HL-60 (cell line): ENCODE measurements at places on chromosomes 4 and X.

DNA sequence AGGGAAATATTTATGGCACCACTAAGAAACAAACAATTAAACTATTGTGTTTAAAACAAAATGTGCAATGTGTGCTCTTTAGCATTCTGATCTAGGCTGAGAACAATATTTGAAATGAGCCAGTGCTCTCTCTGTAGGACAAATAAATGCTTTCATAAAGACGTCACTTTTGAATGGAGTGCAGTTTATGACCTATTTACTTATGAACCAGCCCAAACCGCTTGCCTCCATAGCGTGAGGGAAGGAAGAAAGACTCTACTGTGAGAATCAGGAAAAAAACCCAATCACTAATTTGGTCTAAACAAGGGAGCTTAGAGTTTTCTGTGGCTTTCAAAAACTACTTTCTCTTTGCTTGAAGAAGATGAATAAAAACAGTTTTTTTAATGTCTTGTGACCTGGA lies 39.4 kb downstream of the SAT1 start:
- DNase-seq: no peak

GRCh38 chr4:169985881-169986280 lies 40.3 kb downstream of the MFAP3L start:
- DNase-seq: no peak

DNA sequence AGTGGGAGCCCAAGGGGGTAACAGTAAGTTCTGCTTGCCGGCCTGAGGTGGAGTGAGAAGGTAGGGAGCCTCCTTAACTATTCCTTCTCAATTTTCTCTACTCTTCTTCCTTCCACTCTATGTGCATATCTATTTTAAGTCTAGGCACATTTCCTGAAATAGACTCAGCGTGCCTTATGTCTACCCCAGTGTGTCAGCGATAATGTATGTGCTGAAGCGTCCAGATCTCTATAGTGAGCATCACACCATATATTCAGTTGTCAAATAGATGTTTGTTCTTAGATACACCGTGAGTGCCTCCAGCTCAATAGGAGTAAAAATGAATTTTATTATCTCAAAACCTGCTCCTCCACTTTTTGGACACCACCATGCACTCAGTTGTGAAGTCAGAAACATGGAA lies 51.5 kb upstream of the RAB33B start:
- DNase-seq: no peak

DNA sequence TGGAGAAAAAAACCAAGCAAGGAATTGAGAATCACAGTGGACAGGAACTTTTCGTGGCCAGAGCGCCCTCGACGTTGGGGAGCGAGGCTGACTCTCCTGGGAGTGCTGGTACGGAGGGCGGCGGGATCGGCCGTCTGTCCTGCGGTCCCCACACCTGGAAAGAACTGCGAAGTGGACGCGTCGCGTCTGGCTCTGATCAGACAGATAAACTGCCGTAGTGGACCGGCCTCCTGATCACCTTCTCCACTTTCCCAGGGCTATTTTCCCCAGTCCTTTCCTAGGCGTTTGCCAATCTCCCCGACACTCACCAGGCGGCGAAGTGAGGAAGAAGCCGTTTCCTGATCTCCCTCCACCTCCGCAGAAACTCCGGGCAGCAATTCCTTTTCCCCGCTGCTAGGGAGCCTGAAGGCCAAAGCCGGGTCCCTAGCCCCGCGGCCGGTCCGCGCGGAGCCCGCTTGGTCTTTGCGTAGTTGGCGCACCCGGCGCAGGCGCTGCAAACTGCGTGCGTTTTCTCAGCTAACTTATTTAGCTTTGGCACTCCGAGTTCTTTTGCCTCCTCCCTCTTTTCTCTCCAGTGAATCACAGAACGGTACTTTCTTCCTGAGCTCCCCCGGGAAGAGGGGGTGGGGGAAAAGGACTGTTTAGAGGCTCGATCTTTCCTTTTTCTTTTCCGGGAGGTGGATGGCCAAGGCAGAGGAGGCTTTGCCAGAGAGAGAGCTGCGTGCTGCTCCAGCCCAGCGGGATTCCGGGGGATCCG lies at the start of gene ARSJ:
TSS of gene ARSJ (minus strand) at position 500 of the 757 bp plus-strand sequence. CDS start 813 bp downstream, outside the sequence.
- DNase-seq: no peak

DNA sequence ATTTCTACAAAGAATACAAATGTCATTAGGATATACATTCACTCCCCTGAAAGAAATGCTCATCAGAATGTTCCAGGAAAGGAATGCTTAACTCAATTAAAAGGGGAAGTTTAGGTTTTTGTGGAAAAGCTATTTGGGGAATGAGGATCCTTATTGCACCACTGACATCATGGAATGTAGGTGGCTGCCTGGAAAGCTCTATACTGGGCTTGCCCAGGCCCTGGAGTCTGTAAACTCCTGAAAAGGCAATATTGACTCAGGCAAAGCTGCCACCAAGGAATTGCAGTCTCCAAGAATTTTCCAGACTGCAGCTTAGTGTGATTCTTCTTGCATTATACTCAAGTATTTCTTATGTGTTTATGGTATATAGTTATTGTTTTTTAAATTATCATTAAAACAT lies 15.7 kb downstream of the DAPP1 start:
- no peak for DNase-seq

DNA sequence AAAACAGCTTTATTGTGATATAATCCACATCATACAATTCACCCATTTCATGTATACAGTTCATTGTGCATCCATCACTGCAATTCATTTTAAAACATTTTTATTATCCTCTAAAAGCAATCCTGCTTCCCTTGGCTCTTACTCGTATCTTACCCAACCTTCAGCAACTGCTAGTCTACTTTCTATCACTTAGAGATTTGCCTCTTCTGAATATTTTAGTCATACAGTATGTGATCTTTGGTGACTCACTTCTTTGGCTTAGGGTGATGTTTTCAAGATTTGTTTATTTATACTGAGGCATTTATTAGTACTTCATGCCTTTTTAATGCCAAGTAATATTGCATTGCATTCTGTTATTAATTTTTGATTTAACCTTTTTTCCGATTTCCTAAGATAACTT lies 15.0 kb upstream of the MSMO1 start:
- no peak for DNase-seq

DNA sequence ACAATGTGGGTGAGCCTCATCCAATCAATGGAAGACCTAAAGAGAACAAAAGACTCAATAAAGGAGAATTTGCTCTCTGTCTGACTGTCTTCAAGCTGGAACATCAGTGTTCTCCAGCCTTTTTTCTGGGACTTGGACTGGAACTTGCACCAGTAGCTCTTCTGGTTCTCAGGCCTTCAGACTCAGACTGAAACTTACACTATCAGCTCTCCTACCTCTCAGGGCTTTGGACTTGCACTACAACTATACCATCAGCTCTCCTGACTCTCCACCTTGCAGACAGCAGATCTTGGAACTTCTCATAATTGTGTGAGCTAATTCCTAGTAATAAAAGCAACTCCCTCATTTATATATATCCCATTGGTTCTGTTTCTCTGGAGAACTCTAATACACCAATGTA lies 185.9 kb downstream of the SMIM20 start:
- DNase-seq: no peak

GRCh38 chr4:73761856-73762255 lies 21.5 kb downstream of the CXCL8 start:
- DNase-seq: no peak

DNA sequence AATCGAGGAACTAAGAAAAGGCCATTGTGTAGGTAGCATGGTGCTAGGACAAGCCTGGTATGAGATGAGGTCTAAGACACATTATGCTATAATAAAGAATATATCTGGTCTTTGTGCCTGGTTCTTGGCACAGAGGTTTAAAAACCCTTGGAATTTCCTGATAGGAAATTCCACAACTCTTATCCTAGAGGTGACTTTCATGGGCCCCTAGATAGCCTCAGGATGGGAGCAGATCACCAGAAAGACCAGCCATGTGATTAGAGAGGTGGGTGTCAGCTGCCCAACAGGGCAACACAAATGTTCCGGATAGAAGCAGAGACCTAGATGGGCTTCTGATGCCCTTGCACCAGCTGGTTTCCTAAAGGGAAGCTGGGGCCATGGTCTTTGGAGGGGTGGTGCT lies 107.2 kb downstream of the SCD5 start:
- DNase-seq: no peak

DNA sequence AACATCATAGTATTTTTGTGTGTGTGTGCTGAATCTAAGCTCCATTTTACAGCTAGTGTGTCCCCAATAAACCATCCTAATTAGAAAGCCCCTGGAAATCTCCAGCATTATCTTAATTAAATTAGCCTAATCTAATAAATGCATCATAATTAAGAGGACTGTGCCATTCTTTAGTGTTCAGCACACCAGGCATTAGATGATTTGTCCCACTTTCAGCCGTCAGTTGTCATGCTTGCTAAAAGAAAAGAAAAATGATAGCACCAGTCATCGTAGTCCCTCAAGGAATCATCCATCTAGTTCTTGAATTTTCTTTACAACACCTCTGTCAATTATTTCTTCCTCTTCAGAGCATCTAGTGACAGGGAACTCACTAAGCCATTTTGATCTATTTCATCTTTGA lies 155.9 kb downstream of the PALLD start:
- DNase-seq: no peak

GRCh38 chr4:30495251-30495650 lies 224.9 kb upstream of the PCDH7 start:
- DNase-seq: no peak

DNA sequence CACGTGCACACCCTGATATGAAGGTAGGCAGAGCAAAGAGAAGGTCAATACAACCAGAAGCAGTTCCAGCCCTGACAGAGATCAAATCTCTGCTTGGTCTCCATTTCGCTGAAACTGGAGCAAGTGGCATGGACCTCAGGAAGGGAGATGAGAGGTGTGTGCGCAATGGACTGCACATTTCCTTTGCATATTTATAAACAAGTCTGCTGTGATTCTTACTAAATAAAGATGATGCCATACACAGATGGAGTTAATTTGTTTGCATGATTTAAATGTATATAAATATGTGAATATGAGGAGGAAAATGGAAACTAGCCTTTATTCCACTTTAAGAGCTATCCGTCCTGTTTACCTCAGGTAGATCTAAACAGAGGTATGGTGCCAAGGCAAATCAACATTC lies 2.1 kb upstream of the SCRG1 start:
- no peak for DNase-seq

GRCh38 chrX:154540897-154541535 lies 5.6 kb downstream of the G6PD start:
- no peak for DNase-seq

- no peak for DNase-seq
These were observed 48.7 kb downstream of the UCHL1 start for GRCh38 chr4:41305476-41305875.

DNA sequence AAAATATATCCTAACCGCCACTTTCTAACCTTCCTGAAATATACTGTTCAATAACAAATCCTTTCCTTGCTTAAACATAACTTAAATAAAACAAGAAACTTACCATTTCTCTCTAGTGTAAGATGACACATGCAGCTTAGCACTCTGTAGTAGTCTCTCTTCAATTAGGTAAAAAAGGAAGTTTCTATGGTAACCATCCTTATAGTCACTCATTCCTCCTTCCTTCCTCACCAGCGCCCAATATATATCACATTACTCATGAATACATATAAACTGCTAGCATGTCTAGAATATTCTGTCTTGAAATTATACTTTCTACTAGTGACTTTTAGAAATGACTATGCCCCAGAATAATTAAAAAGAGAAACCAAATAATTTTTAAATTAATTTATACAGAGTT lies 112.2 kb downstream of the SNCA start:
- DNase-seq: no peak

DNA sequence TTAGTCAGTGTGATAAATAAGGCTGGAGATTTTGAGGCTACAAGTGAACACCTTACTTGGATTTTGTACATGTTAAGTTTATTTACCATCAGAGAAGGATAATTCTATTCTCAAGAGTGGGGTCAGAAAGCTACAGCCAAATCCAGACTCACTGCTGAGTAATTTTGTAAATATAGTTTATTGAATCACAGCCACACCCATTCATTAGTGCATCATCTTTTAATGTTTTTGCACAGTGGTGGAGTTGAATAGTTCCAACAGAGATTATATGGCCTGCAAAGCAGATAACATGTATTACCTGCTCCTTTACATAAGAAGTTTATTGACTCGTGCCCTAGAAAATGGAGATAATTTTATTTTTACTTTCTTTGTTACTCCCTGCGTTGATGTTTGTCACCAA lies 60.4 kb downstream of the PCDH18 start:
- no peak for DNase-seq

DNA sequence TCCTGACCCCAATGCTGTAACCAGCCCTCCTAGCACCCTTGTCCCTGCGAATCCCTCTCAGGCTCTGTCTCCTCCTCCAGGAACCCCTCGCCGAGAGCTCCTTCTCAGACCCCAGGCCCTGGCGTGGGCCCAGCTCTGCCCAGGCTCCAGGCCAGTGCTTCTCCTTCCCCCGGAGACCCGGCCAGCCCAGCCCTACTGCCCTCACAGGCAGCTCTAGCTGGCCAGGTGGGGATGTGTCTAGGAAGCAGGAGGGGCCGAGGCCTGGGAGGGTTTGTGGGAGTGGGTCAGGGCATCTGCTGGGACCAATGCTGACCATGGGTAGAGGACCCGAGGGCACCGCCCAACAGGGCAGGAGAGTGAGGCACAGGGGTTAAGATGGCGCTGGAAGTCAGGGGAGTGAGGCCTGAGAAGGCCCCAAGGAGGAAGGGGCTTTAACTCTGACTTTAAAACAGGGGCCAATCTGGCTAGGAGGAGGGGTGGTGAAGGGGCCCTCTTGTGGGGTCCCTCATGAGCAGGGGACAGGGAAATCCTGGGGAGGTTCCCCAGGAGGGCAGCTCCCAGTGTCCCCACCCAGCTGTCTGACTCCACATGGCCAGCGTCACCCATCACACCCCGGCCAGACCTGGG lies 64.7 kb upstream of the NKX1-1 start:
- DNase-seq: no peak

- DNase-seq: no peak
These were observed 69.5 kb downstream of the IL15 start for GRCh38 chr4:141705747-141706377.

- no peak for DNase-seq
These were observed 51.2 kb upstream of the KLF3 start for GRCh38 chr4:38612646-38613414.

- no peak for DNase-seq
These were observed 236.9 kb upstream of the EMCN start for GRCh38 chr4:100754751-100755150.

DNA sequence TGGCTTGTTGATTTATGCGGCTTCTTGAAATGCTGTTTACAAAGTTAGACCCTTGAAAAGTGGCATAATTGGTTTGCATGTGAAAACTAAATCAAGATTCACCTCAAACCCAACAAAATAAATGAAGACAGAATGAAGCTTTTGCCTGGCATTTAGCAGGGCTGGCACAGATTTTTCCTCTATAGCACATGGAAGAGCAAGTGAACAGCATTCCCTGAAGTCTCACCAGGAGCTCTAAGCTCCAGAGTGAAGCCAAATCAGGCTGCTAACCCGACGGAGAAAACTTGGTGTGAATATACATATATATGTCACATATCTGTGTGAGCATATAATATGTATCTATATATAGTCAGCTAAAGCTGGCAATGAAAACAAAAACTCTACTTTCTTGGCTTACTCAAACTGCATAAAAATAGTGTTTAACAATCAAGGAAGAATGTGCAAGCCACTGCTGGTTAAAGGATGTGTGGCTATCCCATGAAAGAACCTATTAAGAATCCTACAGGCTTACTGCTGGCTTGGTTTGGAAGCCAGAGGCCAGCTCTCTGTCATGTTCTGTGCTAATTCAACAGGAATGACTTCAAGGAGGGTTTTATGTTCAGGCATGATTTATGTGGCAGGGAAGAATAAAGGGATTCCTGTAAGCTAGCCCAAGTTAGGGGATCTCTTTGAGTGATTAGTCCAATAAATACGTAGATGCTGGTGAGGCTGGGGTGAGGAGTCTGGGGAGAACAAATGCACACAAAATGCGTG lies 69.9 kb downstream of the MFAP3L start:
- DNase-seq: no peak
